H1 (cell line): ENCODE measurements at places on chromosomes 1 and 21. TPM values are rescaled to one million over a fixed set of nuclear protein-coding genes. Genes with fewer than 3 reads are reported as not detected.

GRCh38 chr1:240495601-240496000, 116.4 kb downstream of the GREM2 start:
- DNase-seq: no peak

DNA sequence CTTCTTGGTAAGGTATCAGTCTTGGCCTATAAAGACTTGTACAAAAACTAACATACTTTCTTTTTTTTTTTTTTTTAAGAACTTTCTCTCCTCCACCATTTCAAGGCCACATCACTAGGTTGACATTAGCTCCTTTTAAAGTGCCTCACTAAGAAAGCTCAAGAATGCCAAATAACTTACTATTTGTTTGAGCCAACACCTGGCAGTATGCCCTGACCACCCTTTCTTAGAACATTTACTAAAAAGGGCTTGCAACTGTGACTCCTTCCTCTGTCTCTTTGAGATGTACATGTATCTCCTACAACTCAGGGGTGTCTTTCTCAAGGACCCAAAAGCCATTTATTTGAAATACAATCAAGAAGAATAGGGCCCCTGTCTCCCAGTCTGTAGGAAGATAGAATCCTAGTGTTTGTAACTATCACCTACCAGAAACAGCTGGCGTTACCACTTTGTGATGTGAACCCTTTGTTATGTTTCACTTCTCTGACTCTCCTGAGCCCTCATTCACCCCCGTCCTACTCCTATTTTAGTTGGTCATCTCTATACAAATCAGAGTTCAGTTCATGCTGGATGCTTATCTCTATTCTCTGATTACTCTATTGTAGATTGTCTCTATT, 12.2 kb upstream of the SAMD13 start:
- DNase-seq: no peak

The CD1E gene
- total RNA-seq: not detected in 2 replicates

- peak; percentile 71 for DNase-seq
Observed at GRCh38 chr1:231421546-231421970, 529 bp downstream of the EGLN1 start.

GRCh38 chr1:110240476-110241210, 30.5 kb downstream of the KCNC4 start:
- no peak for DNase-seq

The CD2 gene
- not detected in 2 replicates for total RNA-seq

DNA sequence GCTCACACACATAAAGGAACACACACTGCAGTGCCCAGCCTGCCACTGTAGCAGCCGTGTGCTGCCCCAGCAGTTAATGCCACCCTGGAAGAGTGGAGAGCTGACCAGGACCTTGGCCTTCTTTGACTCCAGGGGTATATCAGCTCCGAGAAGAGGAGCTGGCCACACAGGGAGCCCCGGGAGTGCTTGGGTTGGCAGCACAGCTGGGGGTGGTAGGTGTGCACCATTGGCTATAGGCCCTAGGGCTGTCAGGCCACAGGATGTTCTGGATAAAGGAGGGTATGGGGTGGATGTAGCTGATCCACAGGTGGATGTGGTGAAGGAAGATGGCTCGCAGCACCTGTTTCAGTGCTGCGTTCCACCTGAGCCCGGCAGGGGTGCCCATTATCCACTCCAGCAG, 640.5 kb downstream of the PLPP3 start:
- no peak for DNase-seq

DNA sequence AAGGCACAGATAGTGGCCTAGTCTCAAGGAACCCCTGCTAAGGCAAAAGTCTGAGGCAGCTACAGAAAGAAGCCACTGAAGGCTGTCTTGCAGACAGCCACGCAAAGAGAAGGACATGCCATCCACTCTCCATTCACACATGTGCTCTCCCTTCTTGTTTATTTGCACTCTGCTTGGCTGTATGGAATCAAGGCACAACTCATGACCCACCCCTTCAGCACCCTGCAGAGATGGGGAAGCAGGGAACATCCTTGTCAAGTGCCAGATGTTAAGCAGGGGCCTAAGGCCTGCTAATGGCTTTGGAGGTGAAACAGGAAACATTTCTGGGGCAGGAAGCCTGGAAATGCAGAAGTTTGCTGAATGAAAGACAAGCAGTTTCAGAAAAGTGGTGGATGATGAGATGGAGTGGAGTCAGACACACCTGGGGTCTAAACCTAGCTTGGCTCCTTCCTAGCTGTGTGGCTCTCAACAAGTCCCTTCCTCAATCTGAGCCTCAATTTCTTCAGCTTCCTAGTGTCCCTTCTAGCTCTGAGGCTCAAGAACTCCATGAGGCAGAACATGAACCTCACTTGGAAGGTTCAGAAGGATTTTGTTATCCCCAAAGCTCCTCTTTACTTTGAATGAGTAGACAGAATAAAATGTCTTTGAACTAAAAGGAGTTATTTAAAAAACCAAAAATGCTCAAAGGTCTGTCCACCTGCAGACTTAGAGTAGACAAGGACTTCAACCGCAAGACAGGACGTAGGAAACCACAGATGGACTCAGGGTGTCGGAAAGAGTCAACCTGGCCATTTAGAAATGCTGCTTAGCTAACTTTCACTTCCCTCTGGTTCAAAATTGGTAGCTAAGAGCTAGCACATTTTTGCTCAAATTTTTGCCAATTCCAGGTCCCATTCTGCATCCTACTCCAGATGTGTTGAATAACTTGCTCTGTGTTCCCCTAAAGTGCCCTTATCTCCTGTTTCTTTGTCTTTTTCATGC, 283.1 kb downstream of the PLPP3 start:
- DNase-seq: no peak

The IVL gene
- total RNA-seq: not detected in 2 replicates

The CHI3L1 gene
- not detected in 2 replicates for total RNA-seq

DNA sequence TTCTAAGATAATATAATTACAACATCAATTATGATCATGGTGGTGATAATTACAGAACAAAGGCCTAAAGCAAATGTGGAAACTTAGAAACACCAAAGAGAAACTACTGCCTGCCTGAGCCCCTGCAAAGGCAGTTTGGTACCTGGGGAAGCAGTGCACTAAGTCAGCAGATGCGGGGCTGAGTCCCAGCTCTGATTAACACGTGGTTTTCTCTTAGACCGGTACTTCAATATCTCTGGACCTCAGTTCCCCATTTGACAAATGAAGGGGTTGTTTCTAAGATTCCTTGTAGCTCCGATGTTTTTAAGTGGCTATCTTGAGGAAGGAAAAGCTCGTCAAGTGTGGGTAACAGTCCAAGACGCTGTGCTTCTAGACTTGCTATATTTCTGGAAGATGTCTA, 16.7 kb upstream of the PLEKHA6 start:
- no peak for DNase-seq

The CA6 gene
- total RNA-seq: not detected in 2 replicates

DNA sequence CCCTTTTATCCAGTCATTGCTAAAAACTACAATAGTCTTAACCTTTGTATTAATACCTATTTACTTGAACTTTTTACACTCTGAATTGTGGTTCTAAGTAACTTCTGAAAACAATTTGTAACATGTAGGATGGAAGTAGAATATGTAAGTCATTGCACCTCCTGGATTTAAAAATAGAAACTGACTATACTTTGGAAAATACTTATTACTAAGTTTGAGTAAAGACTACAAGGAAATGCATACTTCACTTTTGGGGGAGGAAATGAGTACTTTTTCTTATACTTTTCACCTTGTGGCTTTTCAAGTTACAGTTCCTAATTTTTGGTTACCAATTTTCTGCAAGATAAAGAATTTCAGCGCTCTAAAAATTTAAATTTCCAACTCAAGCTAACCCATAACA, 8.7 kb downstream of the RGS18 start:
- no peak for DNase-seq

The SYT6 gene
- 33.7 and 35.7 TPM in 2 replicates for total RNA-seq

DNA sequence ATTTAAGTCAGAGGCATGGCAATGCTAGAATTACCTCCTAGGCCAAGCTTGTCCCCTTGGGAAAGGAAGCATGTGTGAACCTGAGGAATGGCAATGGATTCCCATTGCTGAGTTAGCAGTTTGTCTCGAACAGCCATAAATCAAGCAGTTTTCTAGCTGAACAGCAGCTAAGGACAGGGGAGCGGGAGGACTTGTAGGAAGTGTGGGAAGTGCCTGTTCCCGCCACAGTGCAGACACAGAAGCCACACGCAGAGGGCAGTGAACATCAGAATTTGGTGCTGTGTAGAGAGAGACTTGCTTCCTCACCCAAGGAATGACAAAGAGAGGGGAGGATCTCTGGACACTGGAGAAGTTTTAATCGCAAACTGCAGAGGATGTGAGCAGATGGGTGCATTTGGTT, 3.8 kb downstream of the PHGDH start:
- DNase-seq: no peak

GRCh38 chr21:33402001-33402979, 923 bp upstream of the IFNGR2 start:
- peak; percentile 64 for DNase-seq

The ADAR gene
- 235 and 242 TPM in 2 replicates for total RNA-seq

The OLFM3 gene
- total RNA-seq: 0.32 and 0.73 TPM in 2 replicates
